ENCODE measurements at places on chromosomes 1 and 21.

DNA sequence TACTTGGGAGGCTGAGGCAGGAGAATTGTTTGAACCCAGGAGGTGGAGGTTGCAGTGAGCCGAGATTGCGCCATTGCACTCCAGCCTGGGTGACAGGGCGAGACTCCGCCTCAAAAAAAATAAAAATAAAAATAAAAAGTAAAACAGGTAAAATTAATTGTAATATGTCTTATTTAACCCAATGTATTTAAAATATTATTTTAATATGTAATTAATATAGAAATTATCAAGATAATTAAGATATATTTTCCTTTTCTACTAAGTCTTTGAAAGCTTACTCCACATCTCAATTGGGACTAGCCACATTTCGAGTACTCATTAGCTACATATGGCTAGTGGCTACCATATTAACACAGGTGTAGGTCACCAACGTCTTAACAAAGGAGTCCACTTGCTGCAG, 61.6 kb upstream of the IPO9 start:
- no peak for DNase-seq

- no peak for DNase-seq
Observed at GRCh38 chr1:109782927-109783326, 19.2 kb upstream of the EPS8L3 start.

- DNase-seq, result no peak
Observed at GRCh38 chr1:157117527-157118057, 18.0 kb upstream of the ETV3L start.

GRCh38 chr1:212976586-212976985, 26.2 kb downstream of the VASH2 start:
- DNase-seq, result no peak

DNA sequence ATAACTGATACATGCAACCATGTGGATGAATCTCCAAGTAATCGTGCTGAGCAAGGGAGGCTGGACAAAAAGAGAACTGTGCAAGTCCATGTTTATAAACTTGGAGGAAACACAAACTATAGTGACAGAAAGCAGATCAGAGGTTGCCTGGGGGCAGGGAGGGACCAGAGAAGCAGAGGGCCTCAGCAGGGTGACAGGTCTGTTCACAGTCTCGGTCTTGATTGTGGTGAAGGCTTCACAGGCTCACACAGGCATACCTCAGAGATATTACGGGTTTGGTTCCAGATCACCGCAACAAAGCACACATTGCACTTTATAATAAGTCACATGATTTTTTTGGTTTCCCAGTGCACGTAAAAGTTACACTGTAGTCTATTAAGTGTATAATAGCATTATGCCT, 28.5 kb downstream of the ACOT7 start:
- DNase-seq, result no peak
